ENCODE measurements at places on chromosomes 4 and X. TPM values are rescaled to one million over a fixed set of nuclear protein-coding genes. Genes with fewer than 3 reads are reported as not detected.

MBNL3 gene
- total RNA-seq = 24.3 TPM

GRCh38 chr4:122364700-122365404 lies 14.0 kb upstream of the ADAD1 start:
- no peak overlapping the region for H3K4me3 ChIP-seq
- H3K27me3 ChIP-seq = no peaks in the 10 kb centered on the region
- H3K36me3 ChIP-seq = peaks cover 36% of the 10 kb centered on the region
- no peak overlapping the region for H3K27ac ChIP-seq
- H3K4me1 ChIP-seq = no peaks in the 10 kb centered on the region

DNA sequence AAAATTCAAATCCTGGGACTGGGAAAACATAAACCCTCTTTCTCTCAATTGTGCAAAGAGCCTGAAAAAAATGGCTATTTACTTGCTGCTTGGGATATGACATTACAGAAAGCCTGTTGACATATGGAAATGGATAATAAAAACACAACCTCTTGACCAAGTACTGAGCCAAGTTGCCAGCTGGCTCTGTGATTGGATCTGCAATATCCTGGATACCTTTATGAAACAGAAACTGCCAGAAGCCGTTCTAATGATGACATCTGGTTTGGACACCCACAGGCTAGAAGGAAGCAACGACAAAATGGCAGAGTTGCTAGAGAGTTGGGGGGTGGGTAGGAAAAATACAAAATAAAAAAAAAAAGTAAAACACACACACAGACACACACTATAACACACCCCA lies 481.4 kb downstream of the FAT4 start:
- DNase-seq = no peak
- H3K4me1 ChIP-seq = no peaks in the 10 kb centered on the region
- H3K4me3 ChIP-seq = no peak overlapping the region
- H3K27me3 ChIP-seq = no peaks in the 10 kb centered on the region
- H3K36me3 ChIP-seq = no peaks in the 10 kb centered on the region
- H3K27ac ChIP-seq = no peak overlapping the region

DNA sequence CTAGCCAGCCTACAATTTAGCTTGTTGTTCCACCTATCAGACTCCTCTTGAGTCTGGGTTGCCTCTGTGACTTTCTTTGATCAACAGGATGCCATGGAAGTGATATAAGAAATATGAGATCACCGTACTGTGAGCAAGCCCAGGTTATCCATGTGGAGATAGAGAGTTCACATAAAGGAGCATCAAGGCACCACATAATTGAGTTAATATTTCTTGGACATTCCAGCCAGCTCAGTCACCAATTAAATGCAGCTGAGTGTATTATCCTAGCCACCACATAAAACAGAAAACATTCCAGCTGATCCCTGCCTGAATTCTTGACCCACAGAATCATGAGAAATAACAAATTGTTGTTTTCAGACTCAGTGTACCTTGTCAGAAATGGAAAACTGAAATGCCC lies 253.6 kb downstream of the PPP1R2C start:
- no peaks in the 10 kb centered on the region for H3K4me1 ChIP-seq
- H3K27ac ChIP-seq = no peak overlapping the region
- DNase-seq = no peak
- H3K27me3 ChIP-seq = no peaks in the 10 kb centered on the region

PPEF2 gene
- not detected for total RNA-seq

Measured in lower lobe of right lung (tissue), 2 donors.